ENCODE measurements at places on chromosomes 2 and 18.

DNA sequence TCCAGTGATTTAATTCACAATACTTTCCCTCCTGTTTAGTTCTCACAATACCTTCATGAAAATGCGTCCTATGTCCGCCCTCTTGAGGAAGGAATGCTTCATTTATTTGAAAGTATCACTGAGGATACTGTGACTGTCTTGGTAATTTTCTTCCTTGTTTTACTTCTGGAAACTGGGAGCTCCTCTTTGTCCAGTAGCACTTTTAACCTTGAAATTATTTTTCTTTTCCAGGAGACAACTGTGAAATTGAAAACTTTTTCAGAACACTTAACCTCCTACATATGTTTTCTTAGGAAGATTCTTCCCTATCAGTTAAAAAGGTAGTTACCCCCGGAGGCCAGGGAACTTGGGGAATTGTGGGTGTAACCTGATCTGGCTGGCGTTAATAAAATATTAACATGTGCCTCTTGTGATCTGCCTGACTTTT lies 58.9 kb upstream of the STON1 start:
- no peak for DNase-seq

DNA sequence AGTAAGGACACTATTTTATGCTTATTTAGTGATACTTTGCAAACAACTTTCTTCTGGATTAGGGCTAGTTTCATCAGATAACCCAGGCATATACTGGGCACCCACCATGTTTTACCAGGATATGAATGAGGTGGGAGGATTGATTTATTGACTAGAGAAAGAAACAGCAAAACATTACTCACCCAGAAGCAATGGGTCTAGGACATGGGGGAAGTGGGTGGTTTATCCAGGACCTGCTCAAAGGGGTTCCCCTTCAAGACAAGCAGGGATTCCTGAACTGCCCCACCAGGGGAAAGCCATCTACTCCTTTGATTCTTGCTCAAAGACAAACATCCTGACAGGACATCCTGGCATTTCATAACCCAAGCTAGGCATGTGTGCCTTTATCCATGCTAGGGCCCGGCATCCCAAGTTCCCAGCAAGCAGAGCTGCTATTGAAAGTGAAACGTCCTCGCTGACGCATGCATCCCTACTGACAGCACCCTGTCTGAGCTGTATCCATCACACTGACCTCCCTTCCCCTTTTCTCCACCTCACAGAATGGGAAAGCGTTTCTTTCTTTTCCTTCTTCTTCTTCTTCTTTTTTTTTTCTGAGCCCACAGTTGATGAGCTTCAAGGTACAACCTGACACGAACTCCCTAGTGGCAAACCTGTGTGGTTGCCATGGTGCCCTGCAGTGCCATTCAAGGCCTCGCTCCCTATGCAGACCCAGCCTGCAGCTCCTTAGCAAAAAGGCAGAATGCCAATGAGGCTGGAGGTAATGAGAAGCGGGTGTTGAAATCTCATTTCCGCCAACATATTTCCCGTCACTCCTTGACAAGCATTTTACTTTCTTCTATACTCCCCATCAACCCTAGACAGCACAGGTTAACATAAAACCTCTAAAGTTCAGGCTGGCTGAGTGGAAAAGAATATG lies 70.5 kb downstream of the CLHC1 start:
- no peak for DNase-seq

DNA sequence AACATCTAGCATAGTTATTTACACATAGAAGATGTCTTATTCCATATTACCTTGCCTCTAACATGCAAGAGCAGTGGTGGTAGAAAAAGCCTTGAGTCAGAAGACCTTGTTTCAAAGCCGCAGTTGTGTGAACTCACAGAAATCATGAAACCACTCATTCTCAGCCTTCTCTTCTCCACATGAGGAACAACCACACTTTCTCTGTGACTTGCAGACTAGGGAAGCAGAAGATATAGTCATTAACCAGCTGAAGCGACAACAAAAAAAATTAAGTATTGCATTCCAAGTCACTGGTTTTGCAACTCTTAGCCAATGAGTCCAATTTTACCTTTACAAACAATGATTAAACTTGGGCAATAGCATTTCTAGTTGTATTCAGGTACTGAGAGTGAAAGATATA lies 19.0 kb downstream of the TWSG1 start:
- no peak for DNase-seq

GRCh38 chr2:65350651-65351056 lies 81.7 kb downstream of the SPRED2 start:
- no peak for DNase-seq

GRCh38 chr18:53943326-53943860 lies 281.1 kb downstream of the MBD2 start:
- DNase-seq, result no peak

GRCh38 chr18:48834413-48835031 lies 116.2 kb downstream of the SMAD7 start:
- DNase-seq, result peak; percentile 56

DNA sequence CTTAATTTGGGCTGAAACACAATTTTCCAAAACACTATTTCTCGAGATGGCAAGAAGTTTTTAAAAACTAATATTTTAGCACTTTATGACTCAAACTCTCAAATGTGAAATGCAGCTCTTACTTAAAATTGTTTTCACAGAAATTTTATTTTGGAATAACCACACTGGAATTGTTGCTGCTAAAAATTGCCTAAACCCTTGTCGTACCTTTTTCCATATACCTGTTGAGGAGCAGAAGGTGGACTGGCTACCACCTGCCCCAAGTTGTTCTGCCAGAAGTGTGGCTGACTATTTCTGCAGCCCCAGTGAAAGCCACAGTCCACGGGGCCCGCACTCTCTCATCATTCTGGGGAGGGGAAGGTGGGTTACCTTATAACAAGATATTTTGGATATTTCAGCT lies 23.4 kb downstream of the TNFRSF11A start:
- no peak for DNase-seq

GRCh38 chr18:2921778-2922177 lies 75.0 kb downstream of the EMILIN2 start:
- DNase-seq, result no peak

GRCh38 chr2:68135448-68136320 lies 22.0 kb upstream of the PNO1 start:
- DNase-seq, result no peak

GRCh38 chr2:237885111-237885930 lies 25.9 kb downstream of the RAMP1 start:
- DNase-seq, result no peak

GRCh38 chr2:201058914-201059313 lies 12.6 kb downstream of the HYCC2 start:
- DNase-seq, result no peak

- DNase-seq, result no peak
Measured at GRCh38 chr2:32464431-32464830, 107.6 kb downstream of the BIRC6 start.
